Activated CD4-positive, alpha-beta T cell treated with anti-CD3 and anti-CD28 coated beads, Interleukin-2, Interleukin-6, amounts not matched to agents 100 ng/mL and 50 ng/mL, durations not matched to agents 16 hours and 8 hours (primary cell): ENCODE measurements at places on chromosomes 11 and 22.

DNA sequence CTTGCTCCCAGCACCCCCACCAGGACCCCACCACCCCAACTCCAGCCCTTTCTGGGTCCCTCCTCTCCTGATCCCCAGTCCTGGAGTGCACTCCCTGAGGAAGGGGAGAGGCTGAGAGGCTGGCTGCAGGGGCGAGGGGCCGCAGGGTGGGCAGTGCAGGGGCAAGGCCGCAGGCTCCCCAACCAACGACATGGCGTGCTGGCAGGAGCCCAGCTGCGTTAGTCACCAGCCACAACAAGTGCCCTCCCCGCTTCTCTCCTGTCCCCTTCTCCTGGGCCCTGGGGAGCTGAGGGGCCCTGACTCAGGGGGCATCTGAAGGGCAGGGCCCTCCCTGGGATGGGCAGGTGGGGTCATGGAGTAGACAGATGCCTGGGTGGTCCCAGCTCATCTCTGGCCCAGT is 2.3 kb downstream of the CABP7 start:
- no peak for DNase-seq

- DNase-seq = no peak
Measured at GRCh38 chr11:72720047-72720446, 32.2 kb downstream of the ARAP1 start.

- DNase-seq = no peak
Measured at GRCh38 chr11:106389101-106389500, 311.6 kb downstream of the AASDHPPT start.

- no peak for DNase-seq
Measured at GRCh38 chr11:19345848-19346681, 105.3 kb upstream of the E2F8 start.

DNA sequence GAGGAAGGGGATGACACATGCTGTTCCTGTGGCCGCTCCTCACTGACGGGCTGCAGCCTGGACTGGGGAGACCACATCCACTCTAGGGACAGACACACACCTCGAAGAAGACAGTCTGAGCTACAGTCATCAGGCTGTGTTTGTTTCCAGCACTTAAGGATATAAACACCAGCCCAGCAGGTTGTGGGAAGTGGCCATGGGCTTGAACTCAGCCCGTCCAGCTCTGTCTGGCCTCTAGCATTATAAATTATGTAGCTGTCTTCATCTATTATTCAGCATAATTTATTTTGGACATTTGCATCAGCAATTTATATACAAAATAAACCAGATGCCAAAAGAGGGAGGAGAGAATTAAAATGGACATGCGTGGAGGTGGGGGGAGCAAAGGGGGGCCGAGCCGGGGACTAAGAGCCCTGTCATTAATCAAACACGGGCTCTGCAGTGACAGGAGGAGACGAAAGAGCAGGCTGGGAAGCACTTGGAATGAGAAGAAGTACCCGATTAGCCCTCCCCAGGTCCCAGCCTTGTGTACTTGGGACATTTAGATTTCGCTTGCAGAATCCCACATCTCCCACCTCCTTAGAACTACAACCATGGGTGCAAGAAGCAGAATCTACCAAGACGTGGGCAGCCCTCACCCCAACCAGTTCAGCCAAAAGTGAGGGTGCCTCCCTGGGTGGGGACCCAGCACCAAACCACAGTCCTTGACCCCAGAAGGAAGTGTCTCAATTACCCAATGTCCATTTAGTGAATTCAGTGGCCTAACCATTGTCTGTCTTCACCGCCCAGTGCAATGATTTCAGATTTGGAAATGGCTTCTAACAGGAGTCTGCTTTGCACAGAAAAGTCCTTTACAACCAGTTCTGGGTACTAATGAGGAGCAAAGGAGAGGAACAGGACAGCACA is 309.6 kb downstream of the OPCML start:
- DNase-seq = no peak

DNA sequence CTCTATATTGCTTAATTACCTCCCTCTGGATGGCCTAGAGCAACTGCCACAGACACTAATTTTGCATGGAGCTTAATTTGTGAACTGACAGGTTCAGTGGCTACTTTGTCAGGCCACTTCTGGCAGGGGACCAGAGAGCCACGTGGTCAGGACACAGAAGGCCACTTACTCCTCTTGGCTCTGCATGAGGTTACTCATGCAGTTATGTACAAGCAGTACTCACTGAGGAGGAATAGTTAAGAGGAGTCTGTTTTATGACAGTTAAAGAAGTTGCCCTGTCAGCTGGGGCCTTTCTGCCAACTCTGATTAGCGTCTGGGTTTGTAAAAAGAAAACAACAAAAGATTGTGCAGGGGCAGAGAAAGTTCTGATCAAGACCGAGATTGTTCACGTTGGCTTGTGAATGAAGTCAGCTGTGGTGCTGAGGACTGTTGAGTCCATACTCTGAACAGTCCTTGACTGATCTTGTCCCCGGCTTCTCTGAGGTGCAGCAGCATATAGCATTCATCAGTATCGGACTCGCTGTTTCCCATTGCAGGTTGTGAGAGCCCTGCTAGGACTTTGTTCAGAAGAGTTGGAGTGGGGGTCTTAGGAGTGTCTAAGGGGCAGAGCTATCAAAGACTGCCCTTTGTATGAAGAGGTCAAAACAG is 41.4 kb downstream of the PPFIBP2 start:
- DNase-seq = no peak

DNA sequence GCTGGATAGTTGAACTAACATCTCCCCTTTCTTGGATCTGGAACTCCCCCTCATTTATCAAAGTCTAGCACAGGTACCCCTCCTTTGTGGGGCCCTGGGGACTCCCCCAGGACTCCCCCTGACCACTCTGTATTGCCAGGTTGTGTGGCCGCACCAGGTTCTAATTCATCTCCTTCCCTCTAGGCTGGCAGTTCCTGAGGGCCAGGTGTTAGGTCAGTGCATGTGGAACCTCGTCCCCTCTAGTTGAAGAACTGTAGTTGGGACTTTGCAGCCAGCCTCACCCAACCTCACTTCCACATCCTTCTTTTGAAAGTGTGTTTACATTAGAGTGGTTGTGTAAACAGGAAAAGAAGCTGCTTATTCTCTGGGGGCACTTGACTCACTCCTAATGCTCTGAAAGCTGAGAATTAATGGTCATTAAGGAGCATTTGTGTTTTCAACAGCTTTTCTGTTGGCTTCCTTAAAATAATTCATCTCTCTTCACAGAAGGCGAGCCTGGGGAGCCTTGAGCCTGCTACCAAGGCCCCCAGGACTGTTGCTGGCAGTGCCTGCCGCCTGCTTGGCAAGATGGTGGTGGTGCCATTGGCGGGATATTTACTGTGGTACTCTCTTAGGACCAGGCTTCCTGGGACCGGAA is 11.8 kb downstream of the UPB1 start:
- no peak for DNase-seq

DNA sequence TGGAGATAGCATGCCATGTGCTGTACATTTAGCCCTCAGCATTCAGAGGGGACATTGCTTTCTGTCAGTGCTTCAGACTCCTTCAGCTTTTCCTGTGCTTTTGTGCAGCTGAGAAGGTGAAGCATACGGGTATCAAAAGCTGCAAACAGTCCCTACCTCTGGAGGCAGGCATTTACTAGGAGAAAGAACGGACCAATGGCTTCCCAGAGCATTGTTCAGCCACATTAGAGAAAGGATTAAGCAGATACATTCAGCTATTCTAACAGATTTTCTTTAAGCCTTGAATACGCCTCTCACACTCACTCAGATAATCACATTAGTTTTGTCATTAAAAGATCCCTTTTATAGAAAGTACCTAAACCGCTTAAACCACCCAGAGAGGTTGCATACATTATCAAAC is 80.7 kb upstream of the FAM181B start:
- no peak for DNase-seq

GRCh38 chr11:92552942-92553341 is 328.3 kb downstream of the FAT3 start:
- no peak for DNase-seq

GRCh38 chr11:69934861-69935494 is 115.8 kb upstream of the FGF3 start:
- no peak for DNase-seq

DNA sequence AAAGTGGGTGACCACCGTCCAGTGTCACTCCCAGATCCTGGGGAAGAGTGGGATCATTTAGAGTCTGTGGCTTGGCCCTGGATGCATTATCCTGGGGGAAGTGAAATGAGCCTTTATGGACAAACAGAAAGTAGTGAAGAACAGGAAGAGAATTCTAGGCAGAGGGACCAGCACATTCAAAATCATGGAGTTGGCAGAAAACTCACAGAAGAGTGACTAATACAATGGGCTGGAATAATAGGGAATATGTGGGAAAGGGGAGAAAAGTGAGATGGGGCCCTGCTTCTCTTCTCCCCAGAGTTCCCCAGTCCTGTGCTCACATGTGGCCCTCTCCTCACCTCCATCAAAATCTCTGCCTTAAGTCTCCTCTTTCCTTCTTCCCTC is 84.3 kb downstream of the CCDC81 start:
- no peak for DNase-seq

- peak; percentile 8 for DNase-seq
Measured at GRCh38 chr22:48968201-48968959, 859.3 kb downstream of the BRD1 start.

- no peak for DNase-seq
Measured at GRCh38 chr11:16367252-16367651, 10.9 kb upstream of the SOX6 start.

GRCh38 chr11:132943357-132943705 is 589.0 kb downstream of the OPCML start:
- no peak for DNase-seq

GRCh38 chr11:12246147-12246546 is 131.2 kb upstream of the PARVA start:
- no peak for DNase-seq

DNA sequence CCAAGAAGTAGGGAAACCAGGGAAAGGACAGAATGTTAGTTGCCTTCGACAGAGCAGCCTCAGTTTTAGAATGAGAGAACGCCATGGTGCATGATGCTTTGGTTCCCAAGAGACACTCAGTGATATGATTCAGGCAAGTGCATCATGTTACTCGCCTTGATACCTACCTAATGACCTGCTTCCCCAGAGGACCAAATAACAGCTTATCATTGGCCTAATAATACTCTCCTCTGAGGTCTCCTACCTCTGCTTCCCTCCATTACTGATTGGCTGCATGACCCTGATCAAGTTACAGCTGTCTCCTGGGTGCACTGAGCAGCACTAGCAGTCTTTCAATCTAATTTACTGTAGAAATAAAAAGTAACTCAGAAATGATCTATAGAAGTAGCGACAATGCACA is 979.7 kb upstream of the FAT3 start:
- no peak for DNase-seq

DNA sequence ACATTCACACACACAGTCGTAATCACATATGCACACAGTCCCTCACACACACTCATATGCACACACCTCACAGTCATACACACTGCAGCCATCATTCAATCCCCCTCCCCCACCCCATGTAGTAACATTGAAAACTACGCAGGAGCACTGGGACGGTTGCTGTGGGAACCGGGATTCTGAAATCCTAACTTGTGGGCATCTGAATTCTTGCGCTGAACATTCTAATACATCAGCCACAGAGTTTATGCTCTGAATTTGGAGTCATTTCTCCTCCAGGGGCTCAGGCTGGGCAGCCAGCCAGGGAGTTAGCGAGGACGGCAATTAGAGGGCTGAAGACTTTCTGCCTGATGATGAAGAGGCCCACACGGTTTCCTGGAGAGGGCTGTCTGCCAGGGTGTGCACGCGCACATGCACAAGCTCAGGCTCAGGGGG is 32.7 kb downstream of the CD6 start:
- DNase-seq = peak; percentile 52

- no peak for DNase-seq
Measured at GRCh38 chr22:19620742-19621371, 93.4 kb upstream of the SEPTIN5 start.

DNA sequence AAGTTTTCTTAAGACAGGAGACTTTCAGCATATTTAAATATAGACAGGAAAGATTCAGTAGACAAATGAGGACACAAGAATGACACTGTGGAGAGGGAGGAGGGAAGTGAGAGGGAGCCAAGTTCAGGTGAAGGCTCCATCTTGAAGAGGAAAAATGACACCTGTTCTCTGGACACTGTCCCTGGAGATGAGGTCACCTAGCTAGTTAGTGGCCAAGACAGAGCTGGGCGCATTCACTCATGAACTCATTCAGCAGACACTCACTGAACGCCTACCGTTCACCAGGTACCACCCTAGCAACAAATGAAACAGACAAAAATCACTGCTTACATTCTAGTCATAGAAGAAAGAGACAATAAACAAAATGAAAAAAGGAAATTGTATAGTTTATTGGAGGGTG is 103.3 kb upstream of the PARVA start:
- DNase-seq = no peak

DNA sequence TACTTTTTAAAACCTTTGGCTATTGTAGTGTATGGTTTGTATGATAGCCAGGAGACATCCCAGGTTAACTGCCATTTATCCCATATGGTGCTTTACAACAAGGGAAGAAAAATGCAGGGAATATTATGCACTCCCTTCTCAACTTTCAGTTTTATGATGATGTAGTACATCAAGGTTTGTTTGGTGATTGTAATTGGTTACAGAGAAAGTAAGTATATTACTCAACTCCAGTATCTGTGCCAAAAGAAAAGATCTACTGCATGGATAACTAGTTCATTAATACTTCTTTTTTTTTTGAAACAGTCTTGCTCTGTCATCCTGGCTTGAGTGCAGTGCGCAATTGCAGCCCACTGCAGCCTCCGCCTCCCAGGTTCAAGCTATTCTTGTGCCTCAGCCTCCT is 65.3 kb downstream of the BCL2L13 start:
- no peak for DNase-seq

DNA sequence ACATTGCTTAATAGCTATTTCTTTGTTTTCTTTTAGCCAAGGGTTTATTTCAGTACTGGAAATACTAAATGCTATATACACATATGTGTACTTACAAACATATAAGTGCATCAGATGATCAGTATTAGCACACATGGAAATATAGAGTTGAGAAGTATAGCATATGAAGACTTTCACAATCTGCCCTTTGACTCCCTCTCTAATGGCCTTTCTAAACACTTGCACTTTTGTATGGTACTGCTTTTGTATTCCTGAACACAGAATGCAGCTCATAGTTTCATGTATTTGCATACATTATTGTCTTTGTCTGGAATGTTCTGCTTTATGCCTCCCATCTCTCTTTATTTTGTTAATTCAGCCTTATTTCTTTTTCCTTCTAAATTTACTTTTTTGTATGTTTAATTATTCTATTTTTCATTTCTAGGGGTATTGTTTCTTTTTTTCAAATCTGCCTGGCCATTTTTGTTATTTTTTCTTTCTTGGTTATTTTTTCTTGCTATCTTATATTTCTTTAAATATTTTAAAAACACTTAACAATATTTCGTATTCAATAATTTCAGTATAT is 28.8 kb downstream of the ACER3 start:
- DNase-seq = no peak
